ENCODE measurements at places on chromosomes 7 and 10.

DNA sequence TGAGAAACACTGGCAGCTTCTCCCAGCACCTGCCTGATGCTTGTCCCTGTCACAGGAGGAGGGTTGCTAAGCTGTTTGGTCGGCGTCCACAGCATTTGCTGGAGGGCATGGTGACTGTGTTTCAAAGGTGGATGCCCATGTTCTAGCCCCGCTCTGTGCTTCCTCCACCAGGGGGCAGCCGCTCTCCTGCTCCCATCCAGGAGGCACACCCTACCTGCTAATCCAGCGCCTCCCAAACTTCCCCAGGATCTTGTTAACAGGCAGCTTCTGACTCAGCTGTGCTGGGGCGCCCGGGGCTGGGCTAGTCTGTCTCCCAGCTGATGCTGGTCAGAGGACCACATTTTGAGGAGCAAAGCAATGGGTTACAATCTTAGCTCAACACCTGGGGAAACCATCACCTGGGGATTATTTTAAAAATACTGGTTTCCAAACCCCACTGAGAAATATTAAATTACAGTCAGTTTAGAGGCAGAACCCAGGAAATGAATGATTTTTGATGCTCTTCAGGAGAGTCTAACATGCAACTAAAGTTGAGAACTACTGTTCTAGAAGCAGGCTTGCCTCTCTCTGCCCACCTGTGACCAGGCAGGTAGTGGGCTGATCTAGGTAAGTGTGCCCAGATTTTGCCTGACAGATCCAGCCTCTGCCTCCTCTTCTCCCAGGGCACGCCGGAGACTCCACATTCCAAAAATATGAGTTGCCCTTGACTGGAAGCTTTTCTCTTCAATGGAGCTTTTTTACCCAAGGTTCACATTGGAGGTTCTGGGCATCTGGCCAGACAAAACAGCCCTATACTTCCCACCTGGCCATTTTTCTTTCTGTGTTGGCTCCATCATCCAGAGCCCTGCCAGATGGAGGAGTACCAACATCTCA lies 92.7 kb upstream of the GPR26 start:
- no peak for DNase-seq

- no peak for DNase-seq
Measured at GRCh38 chr7:8365499-8366110, 67.8 kb upstream of the NXPH1 start.

DNA sequence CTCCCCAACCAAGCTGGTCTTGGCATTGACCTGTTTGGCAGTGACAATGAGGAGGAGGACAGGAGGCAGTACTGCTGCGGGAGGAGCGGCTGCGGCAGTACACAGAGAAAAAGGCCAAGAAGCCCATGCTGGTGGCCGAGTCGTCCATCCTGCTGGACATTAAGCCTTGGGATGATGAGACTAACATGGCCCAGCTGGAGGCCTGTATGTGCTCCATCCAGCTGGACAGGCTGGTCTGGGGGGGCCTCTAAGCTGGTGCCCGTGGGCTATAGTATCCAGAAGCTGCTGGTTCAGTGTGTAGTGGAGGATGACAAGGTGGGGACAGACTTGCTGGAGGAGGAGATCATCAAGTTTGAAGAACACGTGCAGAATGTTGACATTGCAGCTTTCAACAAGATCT lies 39.1 kb upstream of the ZNF273 start:
- DNase-seq = no peak

GRCh38 chr7:34090816-34091215 lies 185.5 kb downstream of the BMPER start:
- no peak for DNase-seq

- DNase-seq = no peak
Measured at GRCh38 chr10:60331886-60332285, 57.8 kb downstream of the ANK3 start.

DNA sequence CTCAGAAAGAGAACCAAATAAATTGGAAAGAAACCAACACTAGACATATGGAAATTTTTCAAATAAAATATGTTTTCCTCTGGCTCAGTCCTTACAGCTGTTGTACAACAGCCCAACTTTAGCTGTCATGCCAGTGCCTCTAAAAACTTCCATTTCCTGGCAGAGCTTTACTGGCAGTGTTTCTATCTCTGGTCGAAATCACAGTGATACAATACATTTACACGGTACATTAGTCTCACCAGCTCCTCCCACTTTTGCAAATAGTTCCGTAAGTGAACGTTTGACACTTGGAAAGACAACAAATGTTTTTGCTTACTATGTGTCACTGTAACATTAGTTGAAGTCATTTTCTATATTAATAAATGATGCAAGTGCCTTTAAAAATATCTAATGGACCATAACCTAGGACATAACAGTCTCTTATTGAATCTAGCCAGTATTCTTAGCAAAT lies 29.8 kb downstream of the BCAP29 start:
- DNase-seq = no peak

DNA sequence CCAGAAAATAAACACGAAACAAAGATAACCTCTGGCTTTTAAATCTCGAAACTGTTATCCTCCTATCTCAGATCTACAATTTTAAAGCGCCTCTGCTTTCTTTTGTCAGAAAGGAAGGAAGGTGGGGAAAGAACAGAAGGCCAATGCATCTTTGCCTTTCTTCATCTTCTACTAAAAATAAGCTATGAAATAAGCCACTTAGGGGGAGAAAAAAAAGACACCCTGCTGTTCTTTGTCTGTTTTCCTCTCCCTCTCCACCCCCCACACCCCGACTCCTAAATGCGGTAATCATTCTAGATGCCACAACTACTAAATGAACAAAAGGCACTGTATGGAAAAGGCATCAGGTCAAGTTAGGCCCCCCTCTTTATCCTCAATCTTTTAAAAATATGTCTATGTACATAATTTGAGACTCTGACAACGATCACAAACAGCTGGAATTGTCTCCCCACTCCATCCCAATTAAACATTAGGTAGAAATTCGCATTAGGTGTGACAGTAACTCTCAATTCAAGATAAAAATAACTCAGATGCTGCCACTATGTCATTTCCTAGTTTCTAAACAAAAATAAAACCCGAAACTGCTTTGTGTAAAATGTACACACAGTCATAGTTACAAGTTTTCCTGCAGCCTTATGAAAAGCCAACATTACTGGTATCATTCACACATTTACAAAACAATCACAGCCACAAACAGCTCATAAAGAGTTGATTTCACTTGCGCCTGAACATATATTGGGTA lies 2.4 kb downstream of the UBE2H start:
- DNase-seq = no peak

GRCh38 chr7:94873239-94873638 lies 34.2 kb upstream of the PPP1R9A start:
- DNase-seq = no peak

- no peak for DNase-seq
Measured at GRCh38 chr10:59036311-59037017, 140.0 kb upstream of the PHYHIPL start.

GRCh38 chr10:79088176-79088575 lies 19.4 kb downstream of the ZMIZ1 start:
- no peak for DNase-seq

DNA sequence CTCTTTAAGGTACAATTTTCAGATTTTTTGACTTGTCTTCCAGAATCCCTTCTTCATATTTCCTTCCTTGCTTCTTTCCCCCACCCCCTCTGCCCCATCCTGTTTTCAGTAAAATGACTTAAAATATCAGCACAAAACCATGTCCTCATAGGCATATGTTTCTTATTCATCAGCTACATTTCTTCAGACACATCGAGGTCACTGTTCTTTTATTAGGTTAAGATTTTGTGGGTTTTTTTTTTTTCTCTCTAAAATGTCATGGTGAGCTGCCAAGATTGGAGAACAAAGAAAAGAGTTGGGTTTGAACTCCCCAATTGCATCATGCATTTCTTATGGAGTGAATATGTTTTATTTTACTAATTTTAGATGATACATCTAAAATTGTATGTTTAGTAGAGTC lies 35.8 kb downstream of the LAMB4 start:
- no peak for DNase-seq

GRCh38 chr10:20670579-20670978 lies 226.5 kb downstream of the NEBL start:
- DNase-seq = no peak

DNA sequence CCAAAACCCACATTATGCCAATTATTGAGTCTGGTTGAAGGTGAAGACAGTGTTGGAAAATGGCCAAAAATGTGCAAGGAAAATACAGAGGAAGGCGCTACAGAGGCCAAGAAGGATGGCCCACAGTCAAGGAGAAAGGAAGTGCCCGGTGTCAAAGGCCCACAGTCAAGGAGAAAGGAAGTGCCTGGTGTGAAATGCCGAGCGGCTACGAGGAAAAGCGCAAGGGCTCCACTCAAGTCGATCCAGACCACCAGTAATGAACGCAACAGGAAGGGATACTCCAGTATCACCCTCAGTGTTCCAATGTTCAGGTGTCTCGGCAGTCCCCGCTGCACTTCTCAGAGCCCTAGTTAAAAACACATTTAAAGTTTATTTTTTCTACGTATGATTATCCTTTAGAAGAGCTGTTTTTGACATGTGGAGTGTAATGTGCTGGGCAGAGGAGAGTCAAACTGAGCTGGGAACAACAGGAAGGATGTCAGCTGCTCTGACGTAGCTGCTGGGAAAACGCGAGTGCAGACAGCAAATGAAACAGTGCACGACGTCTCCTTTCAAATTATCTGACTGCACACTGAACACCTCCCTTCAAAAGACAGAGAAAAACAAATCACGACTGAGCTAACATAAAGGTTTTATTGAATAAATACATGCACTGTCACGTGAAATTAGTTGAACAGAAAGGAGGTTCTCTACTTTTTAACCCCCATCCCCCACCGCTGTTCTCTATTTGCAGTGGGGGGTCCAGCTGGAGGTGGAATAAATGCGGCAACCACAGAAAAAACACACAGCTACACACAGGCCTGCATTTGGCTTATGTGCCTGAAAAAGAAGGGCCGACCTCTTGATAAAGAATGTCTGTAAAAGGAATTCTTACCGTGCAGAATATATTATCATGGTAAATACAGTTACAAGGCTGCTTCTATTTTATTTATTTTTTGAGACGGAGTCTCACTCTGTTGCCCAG lies 26.1 kb upstream of the NCAPG2 start:
- no peak for DNase-seq

- DNase-seq = no peak
Measured at GRCh38 chr7:155182406-155182970, 112.4 kb downstream of the HTR5A start.

GRCh38 chr10:72375585-72375984 lies 20.9 kb upstream of the DNAJB12 start:
- no peak for DNase-seq

GRCh38 chr10:11782793-11783557 lies 40.2 kb upstream of the PROSER2 start:
- no peak for DNase-seq

DNA sequence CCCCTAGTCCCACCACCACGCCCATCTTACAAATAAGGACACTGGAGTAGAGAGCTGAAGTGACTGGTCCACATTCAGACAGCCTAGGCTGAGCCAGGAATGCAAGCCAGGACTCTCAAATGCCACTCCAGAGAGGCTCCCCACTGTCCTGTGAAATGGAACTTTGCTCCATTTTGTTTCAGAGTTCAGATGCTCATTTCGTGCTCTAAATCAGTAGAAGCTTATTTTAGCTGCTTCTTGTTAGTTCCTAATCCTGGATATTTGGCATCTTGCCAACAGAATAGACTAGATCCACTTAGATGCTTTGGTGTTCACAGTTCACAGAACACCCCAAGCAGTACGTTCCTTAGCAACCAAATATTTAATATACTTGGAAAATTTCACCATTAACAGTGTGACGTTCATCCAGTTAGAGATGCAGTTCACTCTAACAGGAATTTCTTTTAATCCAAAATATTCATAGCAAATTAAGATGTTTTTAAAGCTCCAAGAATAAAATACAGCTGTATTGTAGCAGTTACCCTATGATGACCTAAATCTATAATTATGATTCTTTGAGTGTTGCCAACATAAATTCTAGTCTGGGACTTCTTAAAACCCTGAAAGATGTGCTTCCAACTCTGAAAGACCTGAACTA lies 7.3 kb downstream of the MMP21 start:
- no peak for DNase-seq

- no peak for DNase-seq
Measured at GRCh38 chr10:90652519-90652918, 205.3 kb downstream of the HTR7 start.

GRCh38 chr10:68470300-68470699 lies 1.5 kb downstream of the DNA2 start:
- no peak for DNase-seq

DNA sequence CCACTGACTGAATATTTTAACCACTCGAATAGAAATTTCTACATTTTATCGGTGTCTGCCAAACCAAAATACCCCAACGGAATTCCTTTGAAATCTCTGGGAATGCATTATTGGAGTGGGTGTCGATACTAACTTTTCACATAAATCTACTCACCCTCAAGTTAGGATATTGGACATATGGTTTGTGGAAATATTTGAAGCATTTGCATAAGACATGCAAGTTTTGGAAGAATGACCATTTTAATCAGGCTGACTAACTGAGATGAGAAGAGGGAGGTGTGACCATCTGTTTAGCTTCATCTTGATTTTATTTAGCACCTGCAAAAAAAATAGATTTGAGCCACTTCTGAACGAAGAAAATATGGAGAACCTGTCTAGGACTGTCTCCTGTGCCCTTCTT lies 61.2 kb downstream of the KLF6 start:
- DNase-seq = no peak

- no peak for DNase-seq
Measured at GRCh38 chr7:125149151-125149550, 219.5 kb upstream of the POT1 start.

- DNase-seq = no peak
Measured at GRCh38 chr7:36305648-36306047, 84.0 kb upstream of the ANLN start.

DNA sequence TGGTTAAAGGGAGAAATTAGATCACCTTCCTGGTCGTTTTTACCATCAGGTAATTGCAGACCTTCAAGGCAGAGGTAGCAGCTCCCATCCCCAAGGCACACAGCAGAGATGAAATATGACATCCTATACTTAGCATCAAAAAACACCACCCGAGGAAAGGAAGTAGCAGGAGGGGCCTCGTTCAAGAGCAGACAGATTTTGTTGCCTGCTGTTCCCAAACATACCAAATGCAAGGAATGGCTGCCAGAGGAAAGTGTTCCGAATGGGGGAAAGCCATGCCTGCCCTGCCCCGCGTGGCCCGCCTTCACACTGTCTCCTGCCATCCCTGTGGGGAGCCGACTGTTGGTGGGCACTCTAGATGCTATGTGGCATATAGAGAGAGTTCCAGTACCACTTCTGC lies 18.0 kb downstream of the FKBP6 start:
- no peak for DNase-seq

DNA sequence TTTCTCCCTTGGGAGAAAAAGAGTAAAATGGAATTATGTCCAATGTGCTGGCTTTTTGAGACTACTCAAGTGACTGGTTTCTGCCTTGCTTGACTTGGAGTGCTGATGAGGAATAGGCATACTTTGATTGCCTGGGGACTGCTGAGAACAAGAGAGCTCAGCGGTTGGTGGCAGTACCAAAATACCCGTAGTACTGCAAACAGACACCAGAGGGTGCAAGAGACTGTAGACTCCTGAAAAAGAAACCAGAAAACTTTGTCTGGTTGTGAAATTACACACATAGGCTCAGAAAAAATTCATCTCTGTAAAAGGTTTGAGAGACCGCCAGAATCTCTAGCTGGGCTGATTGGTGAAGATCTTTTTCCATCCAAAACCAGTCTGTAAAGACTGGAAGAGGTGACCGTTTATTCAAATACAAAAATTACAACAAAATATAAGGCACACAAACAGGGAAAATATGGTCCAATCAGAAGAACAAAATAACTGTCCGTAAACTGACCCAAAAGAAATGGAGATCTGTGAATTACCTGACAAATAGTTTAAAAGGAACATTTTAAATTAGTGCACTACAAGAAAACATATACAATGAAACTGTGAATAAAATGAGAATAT lies 18.5 kb downstream of the BICC1 start:
- peak; percentile 3 for DNase-seq

GRCh38 chr10:24207341-24207740 lies 1.6 kb upstream of the KIAA1217 start:
- no peak for DNase-seq
